COLO829 (cell line): ENCODE measurements at places on chromosomes 13 and 19.
A peak's percentile ranks its signal among the peaks of the same experiment; 100 is the strongest.

- DNase-seq: no peak
These were observed 6.9 kb downstream of the ZNF221 start for GRCh38 chr19:43957891-43958290.

GRCh38 chr19:43380008-43380407, 26.5 kb downstream of the CD177 start:
- DNase-seq: no peak

- DNase-seq: no peak
These were observed 6.7 kb downstream of the POU2F2 start for GRCh38 chr19:42125536-42125935.

DNA sequence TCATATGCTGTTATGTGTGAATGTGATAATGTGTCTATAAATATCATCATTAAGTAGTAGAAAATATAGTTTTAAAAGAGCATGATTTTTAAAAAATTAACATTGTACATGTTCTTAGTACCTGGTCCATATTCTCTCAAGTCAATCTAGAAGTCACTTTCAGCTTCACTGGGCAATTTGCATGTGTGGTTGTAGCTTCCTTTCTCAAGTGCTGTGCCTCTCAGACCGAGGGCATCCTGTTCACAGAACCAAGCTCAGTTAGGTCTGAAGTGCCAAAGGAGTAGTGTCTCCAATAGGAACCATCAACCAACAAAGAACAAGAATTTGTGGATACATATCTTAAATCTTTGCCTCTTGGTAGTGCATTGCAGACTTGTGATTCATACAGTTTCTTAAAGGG, 541.8 kb upstream of the SLC10A2 start:
- no peak for DNase-seq

GRCh38 chr19:8684001-8684902, 14.3 kb downstream of the ACTL9 start:
- no peak for DNase-seq

- DNase-seq: no peak
These were observed 83.6 kb upstream of the ARHGEF7 start for GRCh38 chr13:111031531-111031961.

- DNase-seq: no peak
These were observed 81.7 kb upstream of the KLHL1 start for GRCh38 chr13:70189981-70190380.

DNA sequence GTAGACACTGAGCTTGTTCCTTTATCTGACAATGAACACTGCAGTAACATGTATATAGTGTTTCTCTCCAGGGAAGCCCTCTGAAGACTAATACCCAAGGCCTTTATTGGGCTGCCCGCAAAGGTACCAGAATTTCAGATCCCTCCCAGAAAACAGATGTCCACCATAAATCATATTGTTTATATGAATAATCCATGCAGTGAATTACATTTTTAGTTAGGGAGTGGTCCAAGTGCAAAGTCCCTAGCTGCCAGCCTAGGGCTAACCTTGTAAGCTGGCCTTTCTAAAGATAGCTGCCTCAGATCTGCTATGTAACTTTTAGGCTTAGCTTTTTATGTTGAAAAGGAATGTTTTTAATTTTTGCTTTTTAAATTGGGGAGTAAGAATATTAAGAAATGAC, 44.7 kb downstream of the TDRD3 start:
- DNase-seq: no peak

DNA sequence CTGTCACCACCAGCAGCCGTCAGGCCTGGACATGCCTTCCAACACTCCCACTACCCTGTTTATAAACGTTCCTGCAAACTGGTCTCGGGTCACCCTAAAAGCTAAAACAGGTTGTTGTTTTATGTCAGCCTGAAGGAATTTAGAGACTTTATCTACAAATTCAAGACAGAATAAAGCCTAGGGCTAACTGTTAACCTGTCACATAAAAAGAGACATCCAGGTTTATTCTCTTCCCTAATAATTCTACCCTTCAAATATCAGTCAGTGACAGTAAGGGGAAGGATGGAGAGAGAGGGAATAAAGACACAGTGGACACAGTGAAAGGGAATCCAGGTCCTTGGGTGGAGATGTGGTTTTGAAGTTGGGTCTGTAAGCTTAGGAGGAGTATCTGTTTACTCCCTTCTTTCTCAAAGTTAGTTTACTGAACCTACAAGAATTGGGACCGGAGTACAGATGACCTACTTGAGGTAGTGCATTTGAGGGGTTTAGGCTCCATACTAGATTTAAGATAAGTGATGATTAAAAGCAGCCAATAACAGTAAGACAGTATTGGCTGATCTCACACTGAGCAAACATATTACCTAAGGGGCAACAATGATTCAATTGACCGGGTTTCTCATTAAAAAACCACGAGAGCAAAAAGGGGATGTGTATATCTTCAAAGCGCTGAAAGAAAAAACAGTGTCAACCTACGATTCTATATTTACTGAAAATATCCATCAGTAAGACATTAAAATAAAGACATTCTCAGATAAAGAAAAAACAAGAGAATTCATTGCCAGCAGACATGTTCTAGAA, 142.7 kb downstream of the USP12 start:
- DNase-seq: no peak

GRCh38 chr13:111288276-111288675, 32.2 kb upstream of the TEX29 start:
- DNase-seq: no peak

DNA sequence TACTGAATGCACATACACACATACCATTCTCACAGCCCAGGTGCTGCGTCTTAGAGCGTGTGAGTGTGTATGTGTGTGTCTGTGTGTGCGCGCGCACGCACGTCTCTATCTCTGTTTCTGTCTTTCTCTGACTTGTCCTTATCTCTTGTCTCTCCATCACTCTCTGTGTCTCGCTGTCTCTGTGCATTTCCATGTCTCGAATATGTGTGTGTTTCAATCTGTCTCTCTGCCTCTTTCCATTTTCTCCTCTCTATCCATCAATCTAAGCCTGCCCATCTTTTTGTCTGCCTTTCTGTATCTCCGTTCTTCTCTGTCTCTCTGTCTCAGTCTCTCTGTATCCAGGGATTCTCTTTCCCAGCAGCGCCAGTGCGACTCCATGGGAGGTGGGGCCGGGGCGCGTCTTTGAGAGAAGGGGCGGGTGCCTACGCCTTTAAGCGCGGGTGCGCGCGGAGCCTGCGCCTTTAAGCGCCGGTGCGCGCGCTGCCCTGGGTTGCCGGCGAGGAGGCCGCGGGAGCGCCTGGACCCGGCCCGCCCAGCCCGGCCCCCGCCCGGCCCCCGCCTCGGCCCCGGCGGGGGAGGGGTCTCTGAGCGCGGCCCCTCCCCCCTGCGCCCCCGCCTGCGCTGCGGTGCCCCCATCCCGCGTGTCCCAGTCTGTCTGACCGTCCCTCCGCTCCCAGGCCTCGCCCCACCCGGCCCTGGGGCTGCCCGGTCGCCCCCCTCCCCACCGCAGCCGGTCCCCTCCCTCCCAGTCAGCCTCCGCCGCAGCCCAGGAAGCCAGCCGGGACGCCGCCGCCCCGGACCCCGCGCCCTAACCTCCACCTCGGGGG, at the start of gene LRFN3:
Gene LRFN3, plus strand, starts transcription at position 464 of the 827 bp plus-strand sequence. CDS start 3,052 bp downstream, outside the sequence.
- DNase-seq: peak; percentile 65

GRCh38 chr19:38101723-38102122, 122.3 kb downstream of the DPF1 start:
- no peak for DNase-seq

DNA sequence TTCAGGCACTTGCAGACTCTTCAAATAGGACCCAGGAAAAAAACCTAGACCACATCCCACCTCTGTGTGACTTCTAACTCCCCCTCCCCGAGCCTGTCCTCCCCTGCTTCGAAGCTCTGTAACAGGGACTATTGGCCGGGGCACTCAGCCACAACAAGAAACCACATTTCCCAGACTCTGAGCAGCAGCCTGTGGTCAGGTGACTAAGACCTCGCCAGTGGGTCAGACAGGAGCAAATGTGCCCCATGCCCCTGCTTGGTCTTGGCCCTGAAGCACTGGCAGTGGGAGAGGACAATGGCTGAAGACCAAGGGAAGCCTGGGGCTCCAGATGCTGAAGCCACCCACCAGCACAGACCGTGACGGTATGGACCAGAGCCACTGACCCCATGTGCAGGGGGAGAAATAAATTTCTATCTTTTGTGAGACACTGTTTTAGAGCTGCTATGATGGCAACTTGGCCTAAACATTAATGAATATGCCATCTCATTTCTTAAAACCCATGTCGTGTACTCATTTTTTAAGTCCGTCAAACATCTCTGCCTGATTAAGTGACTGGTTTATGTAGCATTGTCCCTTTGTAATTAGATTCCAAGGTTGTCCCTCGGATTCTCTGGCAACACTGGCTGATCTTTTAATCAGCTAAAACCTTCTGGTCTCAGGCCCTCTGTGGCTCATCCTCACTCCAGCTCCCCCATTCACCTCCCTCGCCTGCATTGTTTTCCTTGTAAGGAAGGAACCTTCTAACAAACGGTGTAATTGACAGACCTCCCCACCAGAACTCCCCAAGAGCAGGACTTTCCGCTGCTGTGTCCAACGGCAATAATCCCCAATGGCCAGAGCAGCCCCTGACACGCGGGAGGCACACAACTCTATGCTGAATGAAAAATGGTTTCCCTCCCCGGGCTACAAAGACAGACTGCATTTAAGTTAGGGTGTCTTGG, 98.4 kb downstream of the STK24 start:
- DNase-seq: no peak

DNA sequence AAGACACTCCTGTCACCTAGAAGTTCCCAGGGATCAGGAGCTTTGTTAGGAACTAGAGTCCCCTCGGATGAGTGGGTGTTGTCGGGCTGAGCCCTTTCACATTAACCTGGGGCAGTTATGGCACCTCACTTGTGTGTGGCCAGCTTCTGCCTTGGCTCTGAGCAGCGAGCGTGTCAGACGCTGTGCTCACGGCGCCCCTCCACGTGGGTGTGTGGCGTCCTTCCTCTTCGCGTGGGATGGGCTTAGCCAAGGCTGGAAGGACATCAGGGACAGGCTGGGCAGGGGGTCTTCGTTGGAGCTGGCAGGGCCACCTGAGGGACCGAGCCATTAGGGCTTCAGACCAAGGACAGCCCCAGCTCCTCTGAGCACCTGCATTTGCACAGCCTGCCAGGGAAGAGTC, 23.4 kb downstream of the DOT1L start:
- DNase-seq: no peak
